ENCODE measurements at places on chromosomes 7 and 10. TPM values are rescaled to one million over a fixed set of nuclear protein-coding genes. Genes with fewer than 3 reads are reported as not detected.

The FAM107B gene
- total RNA-seq, result 4.2 TPM

The KNDC1 gene
- not detected for total RNA-seq

The JAZF1 gene
- total RNA-seq, result 25.6 TPM

The OLAH gene
- total RNA-seq, result 0.35 TPM

The HTR7 gene
- total RNA-seq, result not detected

The RAB19 gene
- not detected for total RNA-seq

The PILRA gene
- total RNA-seq, result 3.8 TPM

The TFPI2 gene
- total RNA-seq, result 2.4 TPM

The MKI67 gene
- 2.1 TPM for total RNA-seq

The MSMB gene
- total RNA-seq, result not detected

The HOXA9 gene
- total RNA-seq, result not detected

The ZNF107 gene
- 1.7 TPM for total RNA-seq

The FAM24B gene
- total RNA-seq, result 1.0 TPM

The LIPM gene
- total RNA-seq, result not detected

The OPN1SW gene
- total RNA-seq, result not detected

The PNLIPRP3 gene
- total RNA-seq, result not detected

The ALOX5 gene
- total RNA-seq, result 7.3 TPM

The INHBA gene
- 0.89 TPM for total RNA-seq

The EIF4EBP2 gene
- total RNA-seq, result 91.6 TPM

The SORBS1 gene
- total RNA-seq, result 666 TPM

The KRIT1 gene
- 22.7 TPM for total RNA-seq

The CTTNBP2 gene
- total RNA-seq, result 1.5 TPM

The CYP2E1 gene
- total RNA-seq, result 0.89 TPM

The COL28A1 gene
- 5.6 TPM for total RNA-seq

The HOXA1 gene
- not detected for total RNA-seq

The WEE2 gene
- total RNA-seq, result not detected

The EPHA1 gene
- not detected for total RNA-seq

The CNPY1 gene
- not detected for total RNA-seq

The LRRTM3 gene
- total RNA-seq, result not detected

The ESYT2 gene
- 42.5 TPM for total RNA-seq

The SLC29A4 gene
- total RNA-seq, result 4.0 TPM

The TRIM4 gene
- 6.2 TPM for total RNA-seq

The GALNT17 gene
- 78.1 TPM for total RNA-seq

The FAM221A gene
- total RNA-seq, result 2.6 TPM
